ENCODE measurements at places on chromosomes 6 and 20.

DNA sequence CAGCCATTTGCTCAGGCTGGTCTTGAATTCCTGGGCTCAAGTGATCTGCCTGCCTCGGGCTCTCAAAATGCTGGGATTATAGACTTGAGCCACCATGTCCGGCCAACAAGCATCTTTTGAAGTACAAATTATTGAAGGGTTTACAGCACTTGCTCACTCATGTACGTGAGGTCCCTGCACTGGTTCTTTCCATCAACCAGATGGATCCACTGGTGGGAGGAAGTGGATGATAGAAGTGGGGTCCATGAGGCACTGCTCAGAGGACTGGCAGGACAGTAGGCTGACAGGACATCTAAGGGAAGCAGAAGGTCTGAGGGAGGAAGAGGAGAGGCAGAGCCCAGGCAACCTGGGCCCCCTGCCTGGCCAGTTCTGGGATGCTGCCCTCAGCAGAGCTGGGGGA is 109.2 kb upstream of the NXT1 start:
- DNase-seq: no peak

GRCh38 chr20:16390991-16391390 is 182.3 kb downstream of the KIF16B start:
- DNase-seq: no peak

DNA sequence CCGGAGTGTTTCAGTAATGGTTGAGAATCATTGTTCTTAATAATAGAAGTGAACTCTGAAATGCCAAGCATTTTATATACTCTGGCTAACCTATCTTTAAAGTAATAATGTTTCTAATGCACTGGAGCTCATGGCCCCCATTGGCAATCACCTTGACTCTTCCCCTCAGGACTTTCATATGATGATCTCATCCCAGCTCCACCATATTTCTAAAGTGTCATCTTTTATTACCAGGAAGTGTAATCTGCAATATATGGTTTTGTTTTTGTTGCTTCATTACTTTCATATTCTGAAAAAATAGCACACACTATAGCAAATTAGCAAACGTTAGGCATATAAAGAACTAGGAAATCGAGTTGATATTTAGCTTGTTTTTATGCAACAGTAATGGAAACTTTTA is 60.3 kb downstream of the TULP4 start:
- no peak for DNase-seq

DNA sequence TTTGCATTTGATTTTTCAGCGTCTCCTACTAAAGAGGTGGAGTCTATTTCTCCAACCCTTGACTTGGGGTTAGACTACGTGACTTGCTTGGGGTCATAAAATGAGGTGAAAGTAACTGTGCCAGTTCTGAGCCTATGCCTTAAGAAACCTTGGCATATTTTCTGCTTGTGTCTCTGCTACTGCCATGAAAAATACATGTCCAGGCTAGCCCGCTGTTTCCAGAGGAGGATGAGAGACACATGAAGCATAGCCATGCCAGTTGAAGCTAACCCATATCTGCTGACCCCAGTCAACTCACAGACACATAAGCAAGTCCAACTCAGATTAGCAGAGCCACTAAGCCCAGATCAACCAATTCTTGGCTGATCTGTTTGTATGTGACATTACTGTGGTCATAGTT is 38.7 kb downstream of the SCP2D1 start:
- DNase-seq: no peak

DNA sequence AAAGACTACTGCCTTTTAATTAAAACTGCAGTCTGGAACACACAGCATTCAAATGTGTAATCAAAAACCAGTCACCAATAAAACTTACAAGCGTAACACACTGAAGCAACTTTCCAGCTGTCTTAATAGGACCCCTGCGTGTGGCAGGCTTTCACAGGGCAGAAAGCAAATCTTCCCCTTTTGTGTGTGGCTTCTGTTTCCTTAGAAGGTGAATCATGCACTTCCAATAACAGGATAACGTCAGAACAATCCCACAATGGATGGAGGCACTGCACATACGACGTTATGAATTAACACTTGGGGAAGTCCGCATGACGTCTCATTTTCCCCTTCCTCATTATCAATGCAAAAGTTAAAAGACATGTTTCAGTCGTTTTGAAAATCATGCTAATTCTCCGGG is 44.8 kb downstream of the INSM1 start:
- no peak for DNase-seq

- DNase-seq: no peak
These were observed 2.8 kb upstream of the CST4 start for GRCh38 chr20:23691675-23692074.

DNA sequence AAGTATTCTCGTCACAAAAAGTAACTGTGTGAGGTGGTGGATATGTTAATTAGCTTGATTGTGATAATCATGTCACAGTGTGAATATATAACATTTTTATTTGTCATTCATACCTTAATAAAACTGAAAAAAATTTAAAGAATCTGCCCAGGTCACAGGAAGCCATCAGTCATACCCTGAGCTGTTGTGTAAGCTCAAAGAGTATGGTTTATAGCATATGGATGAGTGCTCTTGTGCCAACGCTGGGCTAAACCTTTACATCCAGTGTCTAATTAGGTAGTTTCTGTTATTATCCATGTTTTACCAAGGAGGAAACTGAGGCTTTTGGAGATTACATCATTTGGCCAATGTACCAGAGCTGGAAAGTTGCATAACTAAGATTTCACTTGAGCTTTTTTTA is 11.4 kb downstream of the PKIG start:
- DNase-seq: no peak
